GM12865 (cell line): ENCODE measurements at places on chromosomes 1 and 21.

DNA sequence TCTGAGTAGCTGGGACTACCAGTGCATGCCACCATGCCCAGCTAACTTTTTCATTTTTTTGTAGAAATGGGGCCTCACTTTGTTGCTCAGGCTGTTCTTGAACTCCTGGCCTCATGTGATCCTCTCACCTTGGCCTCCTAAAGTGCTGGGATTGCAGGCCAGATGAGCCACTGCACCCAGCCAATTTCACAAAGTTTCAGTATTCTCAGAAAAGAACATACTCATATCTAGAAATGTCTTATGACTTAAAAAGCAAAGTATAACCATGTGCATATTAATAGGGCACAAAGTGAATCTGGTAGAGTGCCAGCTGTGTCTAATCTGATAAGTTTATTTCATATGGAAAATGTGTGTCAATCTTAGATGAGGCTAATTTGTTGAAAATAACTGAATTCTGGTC is 87.5 kb upstream of the CACYBP start:
- peak; percentile 57 for DNase-seq

GRCh38 chr1:201540846-201541735 is 2.2 kb downstream of the NAV1 start:
- DNase-seq = no peak

DNA sequence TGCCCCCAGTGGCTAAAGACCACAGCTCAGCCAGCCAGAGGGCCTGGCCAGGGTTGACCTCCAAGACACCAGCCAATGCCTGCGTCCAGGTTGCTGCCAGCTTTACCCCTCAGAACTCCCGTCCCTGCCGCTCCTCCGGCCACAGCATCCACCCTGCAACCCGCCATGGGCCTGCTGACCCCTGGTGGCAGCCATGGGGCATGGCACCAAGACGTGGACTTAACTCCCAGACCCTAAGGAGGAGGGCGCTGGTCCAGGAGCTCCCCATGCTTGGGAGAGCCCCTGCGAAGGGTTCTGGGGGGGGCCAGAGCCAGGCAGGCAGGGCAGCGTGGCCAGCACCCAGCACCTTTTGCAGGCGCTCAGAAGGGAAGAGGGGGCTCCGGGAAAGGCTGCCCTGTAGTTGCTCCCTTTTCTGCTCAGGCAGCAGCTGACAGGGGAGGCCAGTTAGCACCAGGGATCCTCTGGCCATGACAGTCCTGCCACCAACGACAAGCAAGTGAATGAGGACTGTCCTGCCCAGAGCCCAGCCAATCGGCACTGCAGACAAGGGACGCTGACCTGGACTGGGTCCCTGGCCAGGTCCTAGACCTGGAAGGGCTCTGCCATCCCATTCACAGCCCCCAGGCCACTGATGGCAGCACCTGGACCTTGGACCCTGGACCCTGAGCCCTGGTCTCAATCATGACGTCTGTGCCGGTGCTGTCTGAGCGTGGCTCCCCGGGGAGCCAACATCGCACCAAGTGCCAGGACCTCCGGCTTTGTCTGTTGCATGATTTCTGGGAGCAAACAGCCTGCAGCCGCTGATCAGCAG is 246.2 kb downstream of the NPHP4 start:
- DNase-seq = peak; percentile 75

DNA sequence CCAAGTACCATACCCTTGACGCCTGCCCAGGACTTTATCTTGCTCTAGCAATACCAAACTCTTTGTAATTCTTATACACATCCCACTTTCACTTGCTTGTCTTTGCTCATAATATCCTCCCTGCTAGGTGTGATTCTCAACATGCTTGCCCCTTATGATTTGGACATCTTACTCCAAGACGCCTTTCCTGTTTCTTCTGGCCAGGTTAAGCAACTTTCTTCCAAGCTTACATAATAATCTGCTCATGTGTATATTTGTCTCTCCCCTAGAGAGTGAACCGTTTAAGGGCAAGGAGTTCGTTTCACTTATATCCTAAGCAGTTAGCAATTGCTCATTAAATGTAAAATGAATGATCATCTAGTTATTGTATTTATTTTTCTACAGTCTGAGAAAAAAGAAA is 21.8 kb downstream of the CRYZL1 start:
- DNase-seq = no peak

GRCh38 chr1:36329817-36330216 is 6.4 kb upstream of the EVA1B start:
- no peak for DNase-seq

DNA sequence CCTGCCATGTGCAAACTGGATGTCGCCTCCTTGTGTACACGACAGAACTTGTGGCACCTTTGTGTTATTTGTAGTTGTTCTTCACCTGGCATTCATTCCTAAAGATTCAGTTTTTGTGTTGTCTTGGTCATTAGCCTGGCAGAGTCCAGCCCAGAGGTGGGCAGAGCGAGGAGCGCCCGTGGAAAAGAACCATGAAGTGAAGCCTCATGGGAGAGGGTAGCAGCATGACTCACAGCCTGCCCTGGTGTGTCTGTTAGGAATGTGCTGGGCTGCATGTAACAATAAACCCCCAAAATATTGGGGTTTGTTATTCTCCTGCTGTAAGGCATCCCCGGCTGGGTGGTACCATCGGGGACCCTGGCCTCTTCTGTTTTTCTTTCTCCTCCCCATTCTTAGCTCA is 124.9 kb upstream of the TMEM51 start:
- DNase-seq = no peak

GRCh38 chr1:79695138-79695537 is 688.6 kb upstream of the ADGRL4 start:
- no peak for DNase-seq

DNA sequence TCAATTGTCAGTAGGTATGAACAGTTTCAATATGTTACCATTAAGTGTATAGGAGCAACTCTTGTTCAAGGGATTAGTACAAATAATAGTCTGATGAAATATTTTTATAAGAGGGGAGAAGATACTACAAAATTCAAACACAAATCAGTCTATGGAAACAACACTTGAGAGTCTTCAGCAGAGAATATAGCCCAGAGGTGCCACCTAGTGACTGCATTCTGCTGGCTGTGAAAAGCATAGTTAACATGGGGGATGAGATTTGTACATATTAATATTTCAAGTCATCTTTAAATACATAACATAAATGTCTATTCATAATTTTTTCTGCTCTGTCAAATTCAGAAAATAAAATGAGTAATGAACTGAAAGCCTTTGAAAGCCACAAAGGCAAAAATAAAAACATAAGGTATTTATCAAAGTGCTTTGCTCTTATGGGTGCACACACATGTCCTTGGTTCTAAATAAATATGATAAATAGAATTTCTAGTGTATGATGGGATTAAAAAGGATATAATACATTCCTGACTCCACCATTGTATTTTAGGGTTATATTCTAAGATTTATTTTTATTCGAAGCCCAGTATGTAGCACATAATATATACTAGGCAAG is 440.9 kb upstream of the ZRANB2 start:
- DNase-seq = peak; percentile 34

GRCh38 chr1:178092878-178093493 is 918 bp upstream of the RASAL2 start:
- peak; percentile 3 for DNase-seq

GRCh38 chr1:151705753-151706463 is 10.7 kb downstream of the CELF3 start:
- peak; percentile 38 for DNase-seq

- no peak for DNase-seq
Measured at GRCh38 chr1:35288761-35289160, 20.3 kb downstream of the ZMYM4 start.
